ENCODE measurements at places on chromosomes 4 and X. TPM values are rescaled to one million over a fixed set of nuclear protein-coding genes. Genes with fewer than 3 reads are reported as not detected.

- no peak for DNase-seq
- H3K36me3 ChIP-seq = no peaks in the 10 kb centered on the region
- H3K27me3 ChIP-seq = no peaks in the 10 kb centered on the region
- no peaks in the 10 kb centered on the region for H3K4me1 ChIP-seq
- H3K27ac ChIP-seq = peak overlapping the region; percentile 78
- H3K4me3 ChIP-seq = no peak overlapping the region
These were observed 599 bp upstream of the IL2RG start for GRCh38 chrX:71111921-71112431.

- no peaks in the 10 kb centered on the region for H3K27me3 ChIP-seq
- DNase-seq = no peak
- H3K4me1 ChIP-seq = peaks cover 22% of the 10 kb centered on the region
- H3K4me3 ChIP-seq = no peak overlapping the region
- H3K27ac ChIP-seq = no peak overlapping the region
- H3K36me3 ChIP-seq = no peaks in the 10 kb centered on the region
These were observed 92.2 kb upstream of the MAML3 start for GRCh38 chr4:140246216-140246615.

DNA sequence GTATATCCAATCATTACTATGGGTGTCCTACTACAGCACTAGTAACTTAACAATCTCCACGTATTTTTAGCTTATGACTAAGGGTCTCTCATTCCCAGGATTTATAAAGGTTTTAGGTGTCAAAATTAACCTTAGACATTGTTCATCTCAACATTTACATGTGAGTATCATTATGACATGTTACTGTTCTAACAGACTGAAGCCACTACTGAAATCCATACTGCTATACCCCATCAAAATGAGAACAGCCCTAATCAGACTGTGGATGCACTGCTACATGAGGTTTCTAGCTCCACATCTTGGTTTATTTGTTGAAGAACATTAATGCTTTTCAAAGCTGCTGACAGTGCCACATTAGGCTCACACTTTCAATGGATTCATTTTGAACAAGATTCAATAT, 35.6 kb upstream of the TXK start:
- H3K27ac ChIP-seq = no peak overlapping the region
- H3K36me3 ChIP-seq = peaks cover 10% of the 10 kb centered on the region
- no peak for DNase-seq

DNA sequence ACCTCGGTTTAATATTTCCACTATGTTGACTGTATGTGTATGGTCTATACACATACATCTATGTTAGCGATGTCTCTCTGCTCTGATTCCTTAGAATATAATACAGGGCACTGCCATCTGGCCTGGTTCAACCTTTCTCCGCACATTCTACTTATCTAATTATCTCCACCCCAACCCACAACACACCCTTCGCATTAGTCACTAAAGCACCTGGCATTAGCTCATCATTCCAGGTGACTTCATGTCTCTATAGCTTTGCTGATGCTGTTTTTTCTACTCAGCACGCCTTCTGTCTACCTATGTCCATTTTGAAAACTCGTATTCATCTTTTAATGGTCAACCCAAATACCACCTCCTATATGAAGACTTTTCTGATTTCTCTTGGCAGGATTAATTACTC, 425.2 kb upstream of the RASGEF1B start:
- H3K36me3 ChIP-seq = no peaks in the 10 kb centered on the region
- H3K27me3 ChIP-seq = no peaks in the 10 kb centered on the region
- DNase-seq = no peak
- H3K4me1 ChIP-seq = no peaks in the 10 kb centered on the region
- no peak overlapping the region for H3K27ac ChIP-seq

Gene GLRA2
- total RNA-seq = not detected

Gene WAS
- total RNA-seq = 34.3 TPM

Gene RPA4
- 2.7 TPM for total RNA-seq

Gene SEC24D
- total RNA-seq = 50.8 TPM

Gene DKK2
- 22.1 TPM for total RNA-seq
